ENCODE measurements at places on chromosomes 11 and 22.
A peak's percentile ranks its signal among the peaks of the same experiment; 100 is the strongest.

DNA sequence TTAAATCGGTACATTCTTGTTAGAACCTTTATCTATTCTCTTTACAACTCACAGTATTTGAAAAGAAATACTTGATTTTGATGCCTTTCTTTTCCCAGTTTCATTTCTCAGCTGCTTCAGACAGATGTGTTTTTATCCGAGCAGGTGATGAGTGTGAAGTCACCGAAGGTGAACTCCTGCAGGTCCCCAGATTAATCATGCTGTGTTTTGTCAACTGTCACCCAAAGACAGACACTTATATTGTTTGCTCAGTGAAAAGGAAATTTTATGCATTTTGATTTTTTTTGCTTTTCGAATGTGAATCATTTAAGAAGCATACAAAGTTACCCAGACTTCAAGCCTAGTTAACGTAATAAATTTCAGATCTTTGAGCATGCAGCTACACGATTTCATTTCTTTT, 7.8 kb upstream of the TMPRSS13 start:
- no peak for DNase-seq

- DNase-seq, result peak; percentile 96
These were observed at the start of gene DCPS for GRCh38 chr11:126303623-126304456. Gene DCPS (plus strand): TSS chr11:126304060. CDS start chr11:126304081, 21 bp downstream.

GRCh38 chr11:112834277-112834755, 126.9 kb upstream of the NCAM1 start:
- DNase-seq, result no peak

GRCh38 chr11:94934362-94934761, 39.0 kb downstream of the CWC15 start:
- DNase-seq, result no peak

DNA sequence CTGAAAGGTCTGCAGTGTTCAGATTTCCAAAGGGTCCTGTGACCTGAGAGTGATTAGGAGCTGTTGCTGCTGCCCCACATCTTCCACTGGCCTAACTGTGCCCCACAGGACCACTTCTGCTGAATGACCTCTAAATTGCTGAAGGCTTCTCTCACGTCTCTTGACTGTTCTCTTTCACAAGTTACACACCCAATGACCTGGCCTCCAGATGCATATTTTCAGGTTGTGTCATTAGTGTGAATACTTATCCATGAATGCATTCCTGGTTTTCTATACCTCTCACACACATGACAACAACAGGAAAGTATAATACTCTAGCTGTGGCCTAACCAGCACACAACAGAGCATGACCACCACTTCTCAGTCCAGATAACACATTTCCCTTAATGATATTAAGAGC, 15.4 kb downstream of the PRR14L start:
- no peak for DNase-seq
